ENCODE measurements at places on chromosomes 7 and 10.

DNA sequence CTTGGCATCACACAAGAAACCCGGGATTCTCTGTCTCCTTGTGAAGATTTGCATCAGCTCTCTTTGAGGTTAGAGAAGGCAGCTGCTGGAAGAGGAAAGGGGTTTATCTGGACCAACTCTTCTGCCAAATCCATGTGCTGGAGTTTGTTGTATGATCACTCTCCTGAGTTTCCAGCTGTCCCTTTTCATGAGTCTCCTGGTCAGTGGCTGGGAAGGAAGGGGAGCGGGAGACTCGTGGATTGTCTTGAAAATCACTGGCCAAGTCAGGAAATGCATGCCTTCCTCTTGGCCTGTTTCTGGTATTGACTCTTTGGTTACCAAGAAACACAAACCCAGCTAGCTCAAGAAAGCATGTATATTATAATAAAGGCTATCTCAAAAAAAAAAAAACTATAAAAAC is 38.8 kb downstream of the TACR2 start:
- DNase-seq, result no peak

DNA sequence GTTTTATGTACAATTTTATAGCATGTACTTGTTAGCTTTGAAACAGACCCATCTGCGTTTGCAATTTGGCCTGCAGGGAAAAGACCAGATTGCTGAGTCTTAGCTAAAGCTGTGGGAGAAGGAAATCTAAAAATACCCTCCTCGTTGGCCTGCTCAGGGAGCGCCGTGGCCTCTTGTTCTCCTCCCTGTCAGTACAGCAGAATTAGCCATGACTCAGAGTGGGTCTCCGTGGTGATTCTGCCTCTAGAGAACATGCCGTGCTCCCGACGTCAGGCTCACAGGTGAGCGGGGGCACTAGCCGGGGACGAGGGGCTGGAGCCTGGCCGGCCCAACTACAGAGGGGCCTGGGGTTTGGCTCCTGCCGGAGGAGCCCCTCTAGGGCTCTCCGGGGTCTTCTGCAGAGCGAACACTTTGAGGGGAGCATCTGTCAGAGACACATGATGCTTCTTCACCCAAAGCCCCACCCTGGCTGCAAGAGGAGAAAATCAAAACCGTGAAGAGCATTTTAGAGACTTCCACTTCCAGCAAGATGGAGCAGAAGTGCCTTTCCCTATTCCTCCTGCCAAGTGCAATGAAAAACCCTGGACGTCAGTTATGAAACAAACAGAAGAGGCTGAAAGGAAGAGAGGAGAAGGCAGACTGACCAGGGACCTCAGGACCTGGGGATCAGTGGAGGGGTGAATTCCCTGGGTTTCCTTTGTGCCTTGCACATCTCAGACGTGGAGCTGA is 98.9 kb downstream of the LHPP start:
- DNase-seq, result no peak

GRCh38 chr10:71627956-71628355 is 91.6 kb downstream of the C10orf105 start:
- DNase-seq, result no peak

DNA sequence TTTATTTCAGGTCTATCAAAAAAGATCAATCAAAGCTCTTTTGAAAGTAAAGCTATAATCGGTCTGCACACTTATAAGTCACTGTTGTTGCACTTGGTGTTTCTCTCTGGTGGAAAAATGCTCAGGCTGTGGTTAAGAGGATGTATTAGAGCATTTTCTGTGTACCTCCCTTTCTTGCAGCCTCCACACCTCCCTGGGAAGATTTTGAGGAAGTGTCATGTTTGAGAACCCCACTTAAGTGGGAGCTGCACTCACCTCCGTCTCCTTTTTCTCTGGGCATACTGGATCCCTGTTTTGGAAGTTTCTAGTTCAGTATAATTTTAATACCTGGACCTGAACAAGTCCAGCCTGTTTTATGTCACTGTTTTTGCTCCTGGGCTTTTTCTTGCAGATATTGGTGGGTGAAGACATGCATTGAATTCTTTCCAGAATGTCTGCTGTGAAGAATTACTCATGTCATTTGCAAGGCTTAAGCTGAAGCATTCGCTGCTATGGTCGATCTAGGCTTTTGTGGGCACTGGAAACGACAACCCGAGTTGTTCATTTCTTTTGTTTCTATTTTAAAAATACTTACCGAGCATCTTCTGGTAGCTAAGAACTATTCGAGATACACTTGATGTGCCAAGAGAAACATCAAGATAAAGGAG is 36.6 kb downstream of the TCF7L2 start:
- no peak for DNase-seq

DNA sequence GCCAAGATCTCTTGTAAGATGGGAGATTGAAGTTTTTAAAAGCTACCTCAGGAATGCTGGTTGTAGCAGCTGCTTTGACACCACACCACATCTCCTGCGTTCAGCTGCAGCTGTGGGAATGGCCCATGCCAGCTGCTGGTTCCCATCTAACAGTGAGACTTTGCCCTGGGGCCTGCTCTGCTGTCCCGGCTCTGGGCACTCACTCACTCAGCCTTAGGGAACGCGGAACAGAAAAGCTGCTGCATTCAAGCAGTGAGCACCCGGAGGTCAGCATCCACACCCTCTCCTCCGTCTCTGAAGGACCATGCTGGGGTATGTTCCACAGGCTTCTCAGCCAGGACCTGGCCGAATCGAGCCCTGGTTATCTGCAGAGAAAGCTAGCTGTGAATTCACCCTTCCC is 197.1 kb upstream of the CXCL12 start:
- no peak for DNase-seq

DNA sequence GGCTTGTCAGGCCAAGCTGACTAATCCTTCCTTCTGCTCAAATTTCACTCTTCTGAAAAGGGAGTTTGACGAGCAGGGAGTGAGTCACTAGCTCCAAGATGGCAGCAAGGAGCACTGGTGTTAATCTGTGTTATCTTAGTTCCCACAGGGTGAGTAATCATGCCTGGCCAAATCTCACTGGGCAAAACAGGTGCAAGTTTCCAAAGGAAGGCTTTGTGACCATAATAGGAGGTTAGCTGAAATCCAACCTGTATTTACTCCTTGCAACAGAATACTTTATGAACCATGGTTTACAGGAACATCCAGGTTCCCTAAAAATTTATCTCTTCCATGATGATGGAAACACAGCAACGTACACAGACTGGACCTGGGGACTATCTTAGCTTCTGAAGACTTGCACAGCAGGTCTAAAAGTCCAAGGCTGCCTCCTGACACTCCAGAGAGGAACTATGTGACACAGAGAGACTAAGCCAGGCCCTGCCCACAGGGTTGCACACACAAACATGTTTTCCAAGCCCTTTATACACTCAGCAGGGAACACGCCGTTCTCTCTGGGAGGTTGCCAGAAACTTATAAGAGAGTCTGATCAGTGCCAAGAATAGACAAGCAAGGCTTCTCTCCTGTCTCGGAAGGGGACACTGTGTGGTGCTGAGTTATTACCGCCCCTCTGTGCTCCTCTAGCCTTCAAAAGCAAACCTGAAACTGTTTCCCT is 46.3 kb downstream of the PDK4 start:
- DNase-seq, result peak; percentile 36

- DNase-seq, result no peak
These were observed 67.4 kb downstream of the ZNF438 start for GRCh38 chr10:30963992-30964930.

DNA sequence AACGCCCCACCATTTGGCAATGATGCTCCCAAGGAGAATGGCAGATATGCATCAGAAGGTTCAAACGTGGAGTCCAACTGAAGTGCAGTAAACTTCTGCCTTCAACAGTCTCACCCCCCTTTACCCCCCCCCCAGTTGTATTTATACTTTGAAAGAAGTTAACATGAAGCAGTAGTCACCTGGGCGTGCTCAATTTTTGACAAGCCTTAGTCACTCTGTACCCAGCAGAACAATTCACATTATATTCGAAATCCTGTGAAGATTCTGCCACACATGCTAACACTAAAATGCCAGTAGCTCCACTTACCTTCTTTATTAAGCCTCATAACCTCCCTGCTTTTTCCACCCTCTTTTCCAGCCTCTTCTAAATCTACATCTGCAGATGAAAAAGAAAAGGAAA is 894 bp downstream of the ATXN7L1 start:
- DNase-seq, result no peak

- no peak for DNase-seq
These were observed 262.1 kb downstream of the AHR start for GRCh38 chr7:17560516-17560915.

- no peak for DNase-seq
These were observed 93.8 kb downstream of the CUX1 start for GRCh38 chr7:101910991-101911799.

- DNase-seq, result no peak
These were observed 233.3 kb upstream of the AOAH start for GRCh38 chr7:36957620-36958019.

- DNase-seq, result no peak
These were observed 87.1 kb downstream of the AASS start for GRCh38 chr7:122056977-122057376.

GRCh38 chr7:157271991-157272324 is 64.8 kb upstream of the DNAJB6 start:
- no peak for DNase-seq

All from ELF-1 (cell line).